ENCODE measurements at places on chromosomes 11 and 22.

GRCh38 chr11:119365071-119365591 is 16.4 kb downstream of the USP2 start:
- no peak for DNase-seq

- DNase-seq, result no peak
Observed at GRCh38 chr22:25114369-25115362, 85.0 kb upstream of the CRYBB3 start.

- no peak for DNase-seq
Observed at GRCh38 chr11:43937434-43938411, 4.7 kb upstream of the C11orf96 start.

GRCh38 chr11:60971520-60971919 is at the start of gene CD6:
Gene CD6, plus strand, starts transcription at chr11:60971680. Its CDS starts 186 bp downstream, at chr11:60971866.
- no peak for DNase-seq

GRCh38 chr11:72720784-72721183 is 31.4 kb downstream of the ARAP1 start:
- no peak for DNase-seq

GRCh38 chr22:23718371-23719165 is 27.8 kb downstream of the RGL4 start:
- no peak for DNase-seq

DNA sequence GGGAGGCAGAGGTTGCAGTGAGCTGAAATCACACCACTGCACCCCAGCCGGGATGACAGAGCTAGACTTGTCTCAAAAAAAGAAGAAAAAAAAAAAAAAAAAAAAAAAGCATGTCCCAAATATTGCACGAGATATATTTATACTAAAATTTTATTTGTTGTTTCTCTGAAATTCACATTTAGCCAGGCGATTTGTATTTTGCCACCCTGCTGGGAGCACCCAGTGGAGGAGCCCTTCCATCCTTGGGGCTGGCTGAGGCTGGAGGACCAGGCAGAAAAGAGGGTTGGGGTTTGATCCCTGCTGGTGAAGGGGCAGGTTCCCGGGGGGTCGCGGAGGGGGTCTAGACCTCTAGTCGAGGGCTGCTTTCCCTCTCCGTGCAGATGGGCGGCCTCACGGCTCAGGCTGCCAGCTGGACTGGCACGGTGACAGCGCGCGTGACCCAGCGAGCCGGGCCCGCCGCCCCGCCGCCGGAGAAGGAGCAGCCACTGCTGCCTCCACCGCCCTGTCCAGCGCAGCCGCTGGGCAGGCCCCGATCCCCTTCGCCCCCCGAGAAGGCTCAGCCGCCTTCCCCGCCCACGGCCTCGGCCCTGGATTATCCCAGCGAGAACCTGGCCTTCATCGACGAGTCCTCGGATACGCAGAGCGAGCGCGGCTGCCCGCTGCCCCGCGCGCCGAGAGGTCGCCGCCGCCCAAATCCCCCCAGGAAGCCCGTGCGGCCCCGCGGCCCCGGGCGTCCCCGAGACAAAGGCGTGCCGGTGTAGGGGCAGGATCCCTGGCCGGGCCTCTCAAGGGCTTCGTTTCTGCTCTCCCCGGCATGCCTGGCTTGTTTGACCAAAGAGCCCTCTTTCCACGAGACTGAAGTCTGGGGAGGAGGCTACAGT is 952 bp upstream of the CATSPERZ start:
- no peak for DNase-seq

DNA sequence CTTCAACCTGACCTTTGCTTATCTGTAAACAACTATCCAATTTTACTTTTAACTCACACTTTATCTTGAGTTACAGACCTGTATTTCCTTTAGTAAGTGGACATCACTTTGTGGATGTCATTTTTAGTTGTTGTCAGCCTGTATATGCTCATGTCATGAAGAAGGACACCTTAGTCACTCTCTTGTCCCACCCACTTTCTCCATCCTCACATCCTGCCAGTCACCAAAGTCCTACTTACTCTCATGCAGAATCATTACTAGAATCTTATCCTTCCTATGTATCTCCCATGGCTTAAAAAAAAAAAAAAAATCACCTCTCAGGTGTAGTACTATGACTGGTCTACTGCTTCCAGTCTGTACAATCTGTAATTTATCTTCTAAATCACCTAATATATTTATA is 43.3 kb downstream of the SESN3 start:
- DNase-seq, result no peak

- no peak for DNase-seq
Observed at GRCh38 chr11:16891165-16891564, 123.0 kb downstream of the PLEKHA7 start.

DNA sequence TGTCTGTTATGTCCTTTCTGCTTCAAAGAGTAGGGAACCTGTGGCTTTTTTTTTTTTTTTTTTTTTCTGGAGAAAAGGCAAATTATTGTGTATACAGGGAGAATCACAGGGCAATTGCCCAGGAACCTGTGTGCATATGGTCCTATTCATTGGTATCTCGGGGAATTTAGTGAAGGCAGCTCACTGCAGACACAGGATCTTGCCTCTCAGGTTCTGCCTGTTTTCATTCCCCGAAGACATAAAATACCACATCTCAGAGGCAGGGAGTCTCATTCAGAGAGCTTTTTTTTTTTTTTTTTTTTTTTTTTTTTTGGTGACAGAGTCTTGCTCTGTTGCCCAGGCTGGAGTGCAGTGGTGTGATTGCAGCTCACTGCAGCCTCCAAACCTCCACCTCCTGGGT is 88.3 kb downstream of the OSBP2 start:
- DNase-seq, result no peak

GRCh38 chr11:118917481-118918127 is 8.1 kb downstream of the BCL9L start:
- DNase-seq, result no peak

DNA sequence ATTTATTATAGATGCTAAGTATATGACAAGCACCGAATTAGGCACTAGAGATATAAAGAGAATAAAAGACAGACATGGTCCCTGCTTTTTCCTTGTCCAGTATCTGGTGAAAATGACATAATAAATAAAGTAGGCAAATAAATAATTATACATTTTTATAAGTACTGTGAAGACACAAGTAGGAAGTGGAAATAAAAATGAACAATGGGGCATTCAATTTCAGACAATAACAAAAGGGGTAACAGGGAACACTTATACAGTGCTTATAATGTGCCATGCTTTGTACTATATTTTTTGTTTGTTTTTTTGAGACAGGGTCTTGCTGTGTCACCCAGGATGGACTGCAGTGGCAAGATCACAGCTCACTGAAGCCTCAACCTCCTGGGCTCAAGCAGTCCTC is 4.3 kb downstream of the KBTBD3 start:
- no peak for DNase-seq

DNA sequence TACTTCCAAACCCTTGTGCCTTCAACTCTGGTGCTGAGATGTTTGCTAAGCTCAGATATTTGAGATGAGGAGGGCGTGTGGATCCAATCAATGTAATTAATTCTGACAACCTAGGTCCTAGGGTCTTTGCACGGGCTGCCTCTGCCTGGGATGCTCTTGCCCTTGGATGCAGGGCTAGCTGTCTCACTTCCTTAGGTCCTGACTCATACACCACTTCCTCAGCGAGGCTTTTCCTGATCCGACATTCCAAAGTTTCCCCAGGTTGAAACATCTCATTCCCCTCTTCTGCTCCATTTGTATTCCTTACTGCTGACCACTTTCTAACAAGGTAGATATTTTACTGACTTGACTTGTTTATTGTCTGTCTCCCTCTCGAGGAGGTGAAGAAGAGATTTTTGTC is 43.0 kb upstream of the NTM start:
- no peak for DNase-seq

DNA sequence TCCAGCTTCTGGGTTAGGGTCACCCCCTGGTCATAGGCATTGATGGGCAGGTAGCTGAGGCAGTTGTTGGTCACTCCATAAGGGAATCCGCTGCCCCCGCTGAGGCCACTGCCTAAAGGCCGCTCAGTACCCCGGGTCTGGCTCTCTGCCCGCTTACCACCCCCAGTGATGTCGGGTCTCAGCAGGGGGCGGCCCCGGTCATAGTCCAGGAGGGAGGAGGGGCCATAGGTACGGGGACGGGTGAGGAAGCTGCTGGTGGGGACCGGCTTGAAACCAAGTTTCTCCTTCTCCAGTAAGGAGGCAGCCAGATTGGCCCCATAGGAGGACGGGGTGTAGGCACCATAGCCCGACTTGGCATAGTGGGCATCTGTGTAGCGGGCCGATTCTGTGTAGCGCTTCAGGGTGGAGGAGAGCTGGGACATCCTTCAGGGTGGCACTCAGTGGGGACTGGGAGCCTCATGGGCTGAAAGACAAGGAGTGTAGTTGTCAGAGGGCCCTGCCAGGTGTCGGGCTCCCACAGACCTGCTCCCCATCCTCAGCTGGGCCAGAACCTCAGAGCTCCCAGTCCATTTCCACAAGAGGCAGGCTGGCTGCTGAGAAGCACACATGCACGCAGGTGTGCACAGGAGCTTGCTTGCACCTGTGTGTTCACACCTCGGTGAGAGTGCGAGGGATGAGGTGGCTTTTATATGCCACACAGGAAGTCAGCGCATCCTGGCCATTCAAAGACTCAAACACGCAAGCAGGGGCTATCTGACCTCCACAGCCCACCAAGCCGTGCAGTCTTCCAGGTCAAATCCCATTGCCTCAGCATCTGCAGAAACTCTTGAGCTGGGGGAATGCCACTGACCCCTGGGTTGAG is 8.2 kb downstream of the USP2 start:
- DNase-seq, result no peak

DNA sequence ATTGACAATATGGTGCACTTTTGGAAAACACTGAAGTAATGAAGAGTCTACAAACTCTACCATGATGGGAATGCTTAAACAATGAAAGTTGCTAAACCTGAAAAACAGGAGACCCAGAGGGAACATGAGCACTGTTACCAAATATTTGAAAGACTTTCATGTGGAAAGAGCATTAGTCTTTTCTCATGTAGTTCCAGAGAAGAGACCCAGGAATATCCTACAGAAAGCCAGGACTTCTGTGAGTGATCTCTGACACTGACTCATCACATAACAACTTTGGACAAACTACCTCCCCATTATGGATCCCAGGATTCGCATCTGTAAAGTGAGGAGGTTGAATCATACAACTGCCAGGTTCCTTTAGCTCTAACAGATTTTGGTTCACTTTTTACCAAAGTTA is 62.2 kb downstream of the FAM181B start:
- no peak for DNase-seq

GRCh38 chr11:120172054-120172911 is 34.4 kb upstream of the TRIM29 start:
- no peak for DNase-seq

GRCh38 chr22:49136816-49137180 is 690.9 kb downstream of the BRD1 start:
- DNase-seq, result no peak

GRCh38 chr11:64742087-64742888 is 1.7 kb downstream of the RASGRP2 start:
- DNase-seq, result no peak

GRCh38 chr11:46183819-46184218 is 62.6 kb upstream of the PHF21A start:
- DNase-seq, result no peak

All from pulmonary artery endothelial cell (primary cell).